ENCODE measurements at places on chromosomes 2 and 18.

GRCh38 chr18:74790451-74790850, 192.8 kb downstream of the ZNF407 start:
- H3K4me1 ChIP-seq, result peaks cover 4% of the 10 kb centered on the region
- DNase-seq, result no peak
- H3K4me3 ChIP-seq, result no peak overlapping the region
- H3K36me3 ChIP-seq, result peaks cover 52% of the 10 kb centered on the region
- no peak overlapping the region for H3K27ac ChIP-seq

DNA sequence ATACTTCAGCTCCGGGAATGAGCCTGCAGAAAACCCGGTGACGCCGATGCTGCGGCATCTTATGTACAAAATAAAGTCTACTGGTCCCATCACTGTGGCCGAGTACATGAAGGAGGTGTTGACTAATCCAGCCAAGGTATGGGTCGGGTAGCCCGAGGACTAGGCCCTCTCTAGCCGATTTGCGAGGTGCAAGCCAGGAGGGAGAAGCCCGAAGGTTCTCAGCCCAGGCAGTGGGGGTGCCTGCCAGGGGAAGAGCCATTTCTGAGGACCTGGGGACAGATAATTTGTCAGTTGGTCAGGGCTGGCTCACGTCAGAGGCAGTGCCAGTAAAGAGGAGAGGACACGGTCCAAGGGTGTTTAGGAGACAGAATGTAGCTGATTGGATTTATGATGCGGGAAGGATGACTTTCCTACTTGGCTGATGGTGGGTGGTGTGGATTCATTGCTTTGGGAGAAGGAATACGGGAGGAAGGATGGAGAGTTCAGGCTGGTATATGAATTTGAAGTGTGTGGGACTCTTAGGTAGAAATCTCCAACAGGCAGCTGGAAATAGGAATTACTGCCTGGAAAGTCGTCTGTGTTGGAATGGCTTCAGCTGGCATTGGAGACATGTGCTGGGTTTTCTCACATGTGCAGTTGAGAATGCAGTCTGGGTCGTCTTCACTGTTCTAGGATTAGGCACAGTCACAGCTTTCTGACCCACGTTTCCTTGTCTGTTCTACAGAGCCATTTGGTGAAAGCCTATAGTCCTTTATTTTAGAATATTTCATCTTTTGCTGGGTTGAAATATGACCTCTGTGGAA, 874 bp downstream of the NDUFAF7 start:
- no peak overlapping the region for H3K27ac ChIP-seq
- H3K4me1 ChIP-seq, result peaks cover 10% of the 10 kb centered on the region
- H3K4me3 ChIP-seq, result no peak overlapping the region
- H3K36me3 ChIP-seq, result peaks cover 20% of the 10 kb centered on the region
- no peaks in the 10 kb centered on the region for H3K27me3 ChIP-seq

DNA sequence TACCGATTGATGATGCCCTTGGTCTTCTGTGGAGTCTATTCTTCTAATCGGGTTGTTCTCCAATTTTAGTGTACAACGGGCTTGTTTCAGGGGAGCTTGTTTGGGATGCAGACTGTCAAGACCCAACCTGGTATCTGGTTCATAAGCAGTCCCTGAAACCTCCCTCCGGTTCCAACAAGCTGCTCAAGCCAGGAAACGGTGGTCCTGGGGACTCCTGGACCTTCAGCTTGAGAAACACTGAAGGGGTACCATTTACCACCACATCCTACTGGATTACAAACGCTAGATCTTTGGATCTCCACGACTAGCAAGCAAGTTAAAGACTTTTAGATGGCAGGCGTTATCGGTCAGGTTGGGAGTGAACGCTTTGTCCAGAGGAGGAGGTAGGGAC, 2.0 kb downstream of the BCL2 start:
- no peaks in the 10 kb centered on the region for H3K36me3 ChIP-seq
- peaks cover 82% of the 10 kb centered on the region for H3K4me1 ChIP-seq
- H3K27me3 ChIP-seq, result no peaks in the 10 kb centered on the region
- peak overlapping the region; percentile 100 for H3K4me3 ChIP-seq

- DNase-seq, result no peak
- H3K4me1 ChIP-seq, result peaks cover 13% of the 10 kb centered on the region
- peaks cover 10% of the 10 kb centered on the region for H3K36me3 ChIP-seq
Observed at GRCh38 chr2:143345887-143346787, 216.9 kb downstream of the ARHGAP15 start.

- H3K4me3 ChIP-seq, result no peak overlapping the region
- no peaks in the 10 kb centered on the region for H3K36me3 ChIP-seq
- H3K4me1 ChIP-seq, result no peaks in the 10 kb centered on the region
- no peaks in the 10 kb centered on the region for H3K27me3 ChIP-seq
- DNase-seq, result no peak
- H3K27ac ChIP-seq, result no peak overlapping the region
Observed at GRCh38 chr2:183248866-183249567, 124.8 kb downstream of the NUP35 start.

GRCh38 chr2:128439791-128440665, 121.4 kb upstream of the HS6ST1 start:
- H3K4me3 ChIP-seq, result no peak overlapping the region
- no peak for DNase-seq
- peaks cover 5% of the 10 kb centered on the region for H3K27me3 ChIP-seq
- H3K4me1 ChIP-seq, result no peaks in the 10 kb centered on the region
- no peak overlapping the region for H3K27ac ChIP-seq

DNA sequence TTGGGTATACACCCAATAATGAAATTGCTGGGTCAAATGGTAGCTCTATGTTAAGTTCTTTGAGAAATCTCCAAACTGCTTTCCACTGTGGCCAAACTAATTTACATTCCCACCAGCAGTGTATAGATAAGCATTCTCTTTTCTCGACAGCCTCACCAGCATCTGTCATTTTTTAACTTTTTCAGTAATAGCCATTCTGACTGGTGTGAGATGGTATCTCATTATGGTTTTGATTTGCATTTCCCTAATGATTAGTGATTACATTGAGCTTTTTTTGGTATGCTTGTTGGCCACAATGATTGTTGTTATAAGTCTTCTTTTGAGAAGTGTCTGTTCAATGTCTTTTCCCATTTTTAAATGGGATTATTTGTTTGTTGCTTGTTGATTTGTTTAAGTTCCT, 50.4 kb upstream of the EPAS1 start:
- no peak for DNase-seq
- H3K27ac ChIP-seq, result no peak overlapping the region
- no peak overlapping the region for H3K4me3 ChIP-seq
- H3K36me3 ChIP-seq, result no peaks in the 10 kb centered on the region
- no peaks in the 10 kb centered on the region for H3K4me1 ChIP-seq

DNA sequence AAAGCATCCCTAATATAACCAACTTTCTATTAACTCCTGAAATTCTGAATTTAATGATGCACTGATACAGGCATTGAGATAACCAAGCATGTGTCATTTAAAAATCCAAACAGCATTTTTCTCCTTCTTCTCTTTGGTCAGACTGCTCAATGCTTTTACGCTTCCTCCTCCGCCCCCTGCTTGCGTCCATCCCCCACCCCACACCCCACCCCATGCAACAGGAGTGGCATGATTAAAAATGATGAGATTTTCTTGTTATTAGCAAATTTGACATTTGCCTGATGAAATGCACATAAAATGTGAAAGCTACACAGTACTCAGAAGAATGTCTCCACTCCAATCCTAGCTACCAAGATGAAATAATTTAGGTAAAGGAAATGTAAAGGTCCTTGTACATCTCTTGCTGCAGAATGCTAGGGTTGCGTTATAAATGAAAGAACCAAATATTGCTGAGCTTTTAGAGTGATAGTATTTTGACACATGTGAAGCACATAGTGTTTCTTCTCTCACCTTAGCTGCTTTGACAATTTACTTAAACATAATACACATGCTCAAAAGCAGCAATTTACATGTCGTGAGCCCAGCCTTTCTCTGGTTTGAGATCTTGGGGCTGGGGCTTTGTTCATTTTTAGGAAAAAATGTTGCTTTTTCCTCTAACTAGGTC, 263.8 kb downstream of the MEIS1 start:
- no peak overlapping the region for H3K4me3 ChIP-seq
- no peak overlapping the region for H3K27ac ChIP-seq
- H3K27me3 ChIP-seq, result no peaks in the 10 kb centered on the region
- no peak for DNase-seq
- H3K36me3 ChIP-seq, result no peaks in the 10 kb centered on the region

- no peak overlapping the region for H3K4me3 ChIP-seq
- H3K36me3 ChIP-seq, result no peaks in the 10 kb centered on the region
- no peaks in the 10 kb centered on the region for H3K4me1 ChIP-seq
Observed at GRCh38 chr2:217048730-217049129, 188.9 kb upstream of the TNP1 start.

DNA sequence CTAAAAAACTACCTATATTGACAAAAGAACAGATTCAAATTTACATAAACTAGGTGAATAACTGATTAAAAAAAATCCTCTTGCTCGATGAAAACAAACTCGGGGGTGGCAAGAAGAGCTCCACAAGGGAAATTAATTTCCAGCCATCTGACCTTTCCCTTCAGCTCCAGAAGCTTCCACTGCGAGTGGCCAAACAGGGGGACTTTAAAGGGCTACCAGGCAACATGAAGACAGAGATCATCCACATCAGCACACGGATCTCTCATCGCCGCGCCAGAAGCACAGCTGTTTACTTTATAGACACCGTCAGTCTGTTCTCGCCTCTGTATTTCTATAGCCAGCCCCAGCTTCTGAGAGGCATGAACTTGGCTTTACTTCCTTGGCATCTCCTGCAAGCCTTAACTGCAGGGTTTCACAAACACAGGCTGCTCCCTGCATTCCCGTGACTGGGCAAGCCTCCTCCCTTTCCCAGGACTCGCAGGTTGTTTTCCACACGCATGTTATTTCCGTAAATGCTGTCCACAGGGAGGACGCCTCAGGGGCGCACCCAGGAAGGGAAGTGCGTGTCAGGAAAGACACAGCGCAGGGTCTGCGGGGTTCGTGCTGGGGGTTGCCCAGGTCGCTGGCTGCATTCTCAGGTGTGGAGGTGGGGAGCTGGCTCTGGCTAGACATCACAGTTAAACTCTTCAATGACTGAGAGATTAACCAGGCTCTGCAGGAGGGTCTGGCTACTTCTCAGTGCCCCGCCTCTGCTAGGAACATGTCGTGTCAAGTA, 85.0 kb downstream of the USP40 start:
- H3K27me3 ChIP-seq, result no peaks in the 10 kb centered on the region
- H3K27ac ChIP-seq, result no peak overlapping the region
- peaks cover 5% of the 10 kb centered on the region for H3K4me1 ChIP-seq
- peaks cover 60% of the 10 kb centered on the region for H3K36me3 ChIP-seq
- no peak overlapping the region for H3K4me3 ChIP-seq
- DNase-seq, result no peak

GRCh38 chr18:11906176-11906575, 1.9 kb downstream of the MPPE1 start:
- H3K36me3 ChIP-seq, result no peaks in the 10 kb centered on the region
- peaks cover 6% of the 10 kb centered on the region for H3K4me1 ChIP-seq
- H3K27me3 ChIP-seq, result no peaks in the 10 kb centered on the region

DNA sequence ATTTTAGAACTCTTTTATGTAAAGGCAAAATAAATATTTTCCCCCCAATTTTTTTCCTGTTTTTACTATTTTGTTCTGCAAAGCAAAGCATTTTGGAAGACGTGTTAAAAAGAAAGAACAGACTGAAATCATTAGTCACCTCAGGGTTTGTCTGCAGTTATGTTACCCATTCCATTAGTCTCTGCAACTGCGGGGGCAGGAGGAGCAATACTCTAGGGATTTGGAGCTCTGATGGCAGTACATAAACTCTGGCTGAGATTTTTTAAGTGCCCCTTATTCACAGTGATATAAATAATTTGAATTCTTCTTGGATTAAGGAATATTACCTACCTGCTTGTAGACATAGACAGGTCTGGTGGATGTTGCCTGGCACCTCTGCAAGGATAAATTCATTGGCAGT, 88.0 kb upstream of the CELF4 start:
- no peak for DNase-seq
- H3K27ac ChIP-seq, result no peak overlapping the region

- H3K27ac ChIP-seq, result no peak overlapping the region
- H3K4me1 ChIP-seq, result peaks cover 30% of the 10 kb centered on the region
- no peak for DNase-seq
- H3K36me3 ChIP-seq, result no peaks in the 10 kb centered on the region
Observed at GRCh38 chr18:55418439-55418838, 169.6 kb downstream of the TCF4 start.

DNA sequence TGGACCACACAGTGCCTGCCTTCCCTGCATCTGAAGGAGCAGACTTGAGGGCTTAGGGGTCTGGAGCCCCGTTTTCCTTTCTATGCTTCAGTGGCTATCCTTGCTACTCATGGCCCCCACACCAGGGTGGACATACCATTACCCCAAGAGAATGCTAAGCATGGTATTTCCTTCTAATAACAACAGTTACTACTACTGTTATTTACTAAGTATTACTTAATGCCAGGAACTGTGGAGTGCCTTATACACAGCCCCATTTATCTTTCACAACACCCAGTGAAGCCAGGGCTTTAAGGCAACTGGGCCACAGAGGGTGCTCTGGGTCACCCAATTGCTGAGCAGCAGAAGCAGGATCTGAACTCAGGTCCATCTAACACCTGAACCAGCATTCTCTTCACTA, 5.8 kb upstream of the PAX8 start:
- no peak overlapping the region for H3K4me3 ChIP-seq
- H3K27ac ChIP-seq, result no peak overlapping the region
- H3K36me3 ChIP-seq, result no peaks in the 10 kb centered on the region
- H3K27me3 ChIP-seq, result no peaks in the 10 kb centered on the region

DNA sequence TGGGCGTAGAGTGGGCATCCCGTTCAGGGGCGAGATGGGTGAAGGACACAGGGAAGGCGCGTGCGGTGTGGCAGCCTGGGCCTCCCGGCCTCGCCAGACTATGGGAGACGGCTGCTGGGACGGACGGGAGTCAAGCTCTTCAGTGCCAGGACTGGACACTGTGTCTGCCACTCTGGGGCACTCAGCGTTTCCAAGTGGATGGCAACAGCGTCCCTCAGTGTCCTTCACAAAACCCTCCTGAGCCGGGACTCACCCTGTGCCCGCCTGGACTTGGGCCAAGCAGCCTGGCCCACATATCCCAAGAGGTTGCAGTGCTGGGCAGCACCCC, 16.3 kb upstream of the BOK start:
- no peak overlapping the region for H3K27ac ChIP-seq
- no peak for DNase-seq
- peak overlapping the region; percentile 39 for H3K4me3 ChIP-seq
- peaks cover 26% of the 10 kb centered on the region for H3K27me3 ChIP-seq
- peaks cover 6% of the 10 kb centered on the region for H3K4me1 ChIP-seq
- H3K36me3 ChIP-seq, result no peaks in the 10 kb centered on the region

- no peaks in the 10 kb centered on the region for H3K4me1 ChIP-seq
- no peaks in the 10 kb centered on the region for H3K36me3 ChIP-seq
- no peak overlapping the region for H3K4me3 ChIP-seq
- no peak for DNase-seq
Observed at GRCh38 chr2:21656330-21657075, 532.7 kb downstream of the TDRD15 start.

- no peak overlapping the region for H3K27ac ChIP-seq
- peaks cover 64% of the 10 kb centered on the region for H3K27me3 ChIP-seq
- no peaks in the 10 kb centered on the region for H3K36me3 ChIP-seq
- H3K4me3 ChIP-seq, result no peak overlapping the region
- no peak for DNase-seq
- H3K4me1 ChIP-seq, result no peaks in the 10 kb centered on the region
Observed at GRCh38 chr2:191748059-191748461, 70.1 kb downstream of the NABP1 start.
